ENCODE measurements at places on chromosomes 2 and 18.

DNA sequence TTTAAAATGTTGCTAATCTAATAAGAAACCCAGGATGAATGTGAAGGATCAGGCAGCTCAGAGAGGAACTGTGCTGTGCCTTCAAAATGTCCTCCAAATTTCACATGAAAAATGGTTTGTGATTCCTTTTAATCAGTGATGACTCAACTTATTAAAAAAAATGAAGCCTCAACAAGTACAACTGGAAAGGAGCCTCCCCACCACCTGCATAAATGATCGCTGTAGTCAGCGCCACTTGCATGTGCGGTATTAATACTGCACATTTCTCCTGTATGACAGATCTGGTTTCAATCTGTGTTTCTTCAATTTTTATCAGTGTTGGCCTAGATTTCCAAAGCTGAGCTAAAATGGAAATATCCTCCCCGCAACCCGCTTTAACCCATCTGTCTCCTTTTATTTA, 115.0 kb upstream of the TMEM200C start:
- no peak for DNase-seq

DNA sequence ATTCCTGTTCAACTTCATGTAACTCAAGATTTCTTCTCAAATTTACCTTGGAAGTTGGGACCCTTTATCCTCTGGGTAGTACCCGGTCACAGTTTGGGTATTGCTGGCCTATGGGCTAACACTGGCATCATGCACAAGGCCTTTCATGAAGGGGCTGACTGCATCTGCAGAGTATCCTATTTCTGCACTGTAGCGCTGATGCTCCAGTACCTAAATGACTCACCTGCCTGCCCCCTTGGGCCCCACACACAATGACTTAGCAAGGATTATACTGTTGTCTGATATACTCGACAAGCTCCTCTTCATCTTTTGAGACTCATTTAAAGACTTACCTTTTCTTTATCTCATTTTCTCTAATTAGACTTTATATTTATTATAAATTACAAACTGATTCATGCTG, 39.9 kb downstream of the DNAH6 start:
- no peak for DNase-seq

- no peak for DNase-seq
Observed at GRCh38 chr2:198587741-198588140, 783.3 kb downstream of the PLCL1 start.

GRCh38 chr2:173708806-173709205, 256.4 kb downstream of the SP3 start:
- no peak for DNase-seq

GRCh38 chr2:132725148-132725547, 55.1 kb upstream of the LYPD1 start:
- no peak for DNase-seq

DNA sequence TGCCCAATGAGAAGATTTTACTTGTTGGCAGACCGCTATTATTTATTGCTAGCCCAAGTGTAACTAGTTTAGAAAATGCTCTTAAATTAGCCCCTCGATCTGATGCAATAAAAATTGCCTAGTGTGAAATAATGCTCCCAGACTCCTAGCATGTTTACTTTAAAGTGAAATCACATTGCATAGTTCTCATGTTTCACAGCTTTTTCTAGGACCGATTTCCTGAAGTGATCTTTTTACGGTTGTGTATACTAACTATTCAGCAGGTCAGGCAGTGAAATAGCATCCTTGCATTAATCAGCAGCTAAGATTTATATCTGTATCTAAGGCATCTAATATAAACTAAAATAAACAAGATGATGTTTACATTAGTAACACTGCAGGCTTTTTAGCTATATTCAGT, 52.4 kb downstream of the PMS1 start:
- DNase-seq: peak; percentile 89

DNA sequence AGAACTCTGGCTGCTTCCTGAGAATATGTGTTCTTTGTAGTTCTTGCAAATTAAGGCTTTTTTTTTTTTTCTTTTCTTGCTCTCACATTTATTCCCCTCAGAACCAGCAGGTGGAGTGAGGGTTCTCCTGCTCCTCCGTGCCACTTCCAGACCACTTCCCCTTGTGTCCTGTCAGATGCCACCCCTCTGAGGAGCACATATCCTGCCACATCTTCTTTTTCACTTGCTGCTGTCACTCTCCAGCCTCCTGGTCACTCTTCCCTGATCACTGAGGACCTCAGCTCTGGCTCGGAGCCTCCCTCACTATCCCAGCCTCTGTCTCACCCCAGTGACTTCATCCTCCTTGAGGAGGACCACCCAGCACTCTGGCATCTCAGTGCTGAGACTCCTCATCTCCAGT, 100.5 kb downstream of the TACR1 start:
- peak; percentile 46 for DNase-seq

GRCh38 chr2:119229716-119230115, 6.1 kb downstream of the STEAP3 start:
- no peak for DNase-seq

DNA sequence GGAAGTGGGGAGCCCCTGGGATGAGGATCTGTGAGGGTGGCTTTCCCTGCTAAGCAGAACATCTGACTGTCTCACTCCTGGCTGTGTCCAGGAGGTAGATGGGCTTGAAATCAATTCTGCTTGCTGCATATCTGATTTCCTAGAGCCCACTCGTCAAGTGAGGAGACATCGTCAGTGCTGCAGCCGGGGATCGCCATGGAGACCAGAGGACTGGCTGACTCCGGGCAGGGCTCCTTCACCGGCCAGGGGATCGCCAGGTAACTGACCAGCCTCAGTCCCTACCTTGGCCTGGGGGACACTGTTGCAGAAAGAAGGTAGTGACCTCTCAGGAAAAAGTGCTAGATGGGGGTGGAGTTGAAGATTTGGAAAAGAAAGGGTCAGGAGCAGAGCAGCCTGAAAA, 31.3 kb downstream of the CNGA3 start:
- DNase-seq: no peak

DNA sequence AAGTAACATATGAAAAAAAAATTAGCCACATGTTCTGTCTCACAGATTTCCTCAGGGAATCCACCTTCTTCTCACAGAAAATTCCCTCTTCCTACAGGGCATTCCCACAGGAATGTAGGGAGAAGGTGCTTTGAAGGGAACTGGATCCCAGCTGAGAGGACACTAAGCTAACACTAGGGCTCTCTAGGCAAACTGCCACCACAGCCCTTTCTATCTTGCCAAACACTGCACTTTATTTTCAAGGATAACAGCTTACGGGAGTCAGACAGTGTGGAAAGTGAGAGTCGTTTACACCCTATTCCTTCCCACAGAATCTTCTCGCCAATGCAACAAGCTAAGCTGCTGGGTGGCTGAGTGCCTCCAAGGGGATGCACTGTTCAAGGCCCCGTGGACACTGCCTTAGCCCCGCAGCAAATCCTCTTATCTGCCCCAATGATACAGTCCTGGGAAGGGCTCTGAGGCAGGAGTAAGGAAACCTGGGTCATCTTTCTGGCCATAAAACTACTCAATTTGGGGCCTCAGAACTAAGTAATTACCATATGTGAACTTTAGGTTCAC, 76.9 kb downstream of the CCDC93 start:
- no peak for DNase-seq

- DNase-seq: no peak
Observed at GRCh38 chr2:62631160-62632085, 74.1 kb upstream of the EHBP1 start.

- DNase-seq: no peak
Observed at GRCh38 chr2:69376403-69376802, 10.6 kb downstream of the GFPT1 start.

GRCh38 chr2:66679442-66679841, 244.5 kb downstream of the MEIS1 start:
- DNase-seq: no peak

GRCh38 chr18:22558945-22559385, 141.2 kb upstream of the CTAGE1 start:
- DNase-seq: peak; percentile 80

- no peak for DNase-seq
Observed at GRCh38 chr2:238704471-238705225, 143.2 kb upstream of the TWIST2 start.

DNA sequence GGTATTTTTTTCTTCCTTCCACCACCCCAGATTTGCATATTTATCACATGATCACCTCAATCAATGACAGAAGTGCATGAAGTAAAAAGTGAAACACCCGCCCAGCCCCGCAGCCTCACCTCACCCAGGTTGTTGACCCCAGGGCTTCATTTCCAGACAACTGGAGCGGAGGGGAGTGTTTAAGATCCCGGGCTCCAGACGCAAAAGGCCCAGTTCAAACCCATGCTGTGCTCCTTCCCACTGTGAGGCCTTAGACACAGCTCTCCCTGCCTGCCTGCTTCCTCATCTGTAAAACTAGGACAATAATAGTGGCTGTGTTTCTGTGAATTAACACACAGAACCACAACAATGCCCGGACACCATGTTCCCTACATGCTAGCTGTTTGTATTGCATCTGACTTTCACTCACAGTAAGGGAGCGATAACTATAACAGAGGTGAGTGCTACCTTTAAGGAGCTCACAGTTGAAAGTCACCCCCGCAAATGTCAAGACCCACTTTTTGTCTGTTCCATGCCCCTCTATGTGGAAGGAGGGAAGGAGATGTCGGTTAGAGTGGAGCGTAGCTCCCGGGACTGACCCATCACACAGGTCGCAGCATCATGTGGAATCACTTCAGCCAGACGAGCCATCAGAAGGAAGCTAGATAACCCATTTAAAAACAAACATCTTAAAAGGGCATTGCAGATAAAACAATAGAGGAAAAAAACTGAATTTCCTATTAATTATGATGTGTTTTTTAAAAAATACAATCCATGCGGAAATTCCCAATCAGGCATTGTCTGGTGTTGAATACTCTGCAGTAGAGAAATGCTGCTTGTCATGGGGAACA, 77.5 kb upstream of the DAPL1 start:
- no peak for DNase-seq

GRCh38 chr18:77765468-77765867, 515.8 kb downstream of the GALR1 start:
- DNase-seq: peak; percentile 2

DNA sequence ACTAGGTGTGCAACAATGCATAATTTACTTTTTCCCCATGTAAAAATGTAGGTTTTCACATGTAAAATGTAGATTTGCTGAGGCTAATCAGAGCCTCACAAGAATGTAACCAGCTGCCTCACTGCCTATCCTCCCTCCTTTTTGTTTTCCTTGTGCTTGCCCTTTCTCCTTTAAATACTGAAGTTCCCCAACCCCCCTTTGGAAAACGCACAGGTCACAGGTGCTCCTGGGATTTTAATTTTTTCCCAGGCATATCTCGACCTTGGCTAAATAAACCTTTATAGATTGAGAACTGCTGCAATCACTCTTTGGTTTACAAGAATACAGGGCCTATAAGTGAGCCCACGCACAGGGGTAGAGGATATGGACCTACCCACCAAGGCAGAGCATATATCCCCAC, 77.2 kb upstream of the TTN start:
- DNase-seq: no peak

GRCh38 chr18:10465174-10465939, 10.9 kb downstream of the APCDD1 start:
- no peak for DNase-seq

- DNase-seq: peak; percentile 79
Observed at GRCh38 chr18:46155641-46156051, 51.5 kb downstream of the HAUS1 start.

- peak; percentile 39 for DNase-seq
Observed at GRCh38 chr2:131431336-131431735, 44.6 kb upstream of the TUBA3D start.

GRCh38 chr18:39620551-39621168, 2055.1 kb upstream of the CELF4 start:
- no peak for DNase-seq

- no peak for DNase-seq
Observed at GRCh38 chr2:67393237-67393636, 3.9 kb upstream of the ETAA1 start.

Data from astrocyte of the spinal cord (primary cell).